ENCODE measurements at places on chromosomes 6 and 20. TPM values are rescaled to one million over a fixed set of nuclear protein-coding genes. Genes with fewer than 3 reads are reported as not detected.

DNA sequence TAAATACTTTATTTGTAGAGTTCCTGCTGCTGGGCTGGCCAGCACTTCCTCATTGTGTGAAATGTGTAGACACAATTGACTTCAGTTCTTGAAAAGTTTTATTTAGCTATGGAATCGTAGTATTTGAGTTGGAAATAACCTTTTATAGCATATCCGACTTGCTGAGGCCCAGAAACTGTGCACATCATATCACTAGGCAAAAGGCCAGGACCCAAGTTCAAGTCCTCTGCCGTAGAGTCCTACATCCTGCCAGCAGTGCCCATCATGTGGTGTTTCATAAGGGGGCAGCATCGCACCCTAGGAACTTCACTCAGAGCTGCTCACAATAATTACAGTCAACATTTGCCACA lies 207.7 kb upstream of the SNX9 start:
- DNase-seq, result no peak

- DNase-seq, result no peak
Measured at GRCh38 chr20:57682184-57683101, 27.4 kb downstream of the PMEPA1 start.

- no peak for DNase-seq
Measured at GRCh38 chr20:11143481-11143880, 469.7 kb upstream of the JAG1 start.

DNA sequence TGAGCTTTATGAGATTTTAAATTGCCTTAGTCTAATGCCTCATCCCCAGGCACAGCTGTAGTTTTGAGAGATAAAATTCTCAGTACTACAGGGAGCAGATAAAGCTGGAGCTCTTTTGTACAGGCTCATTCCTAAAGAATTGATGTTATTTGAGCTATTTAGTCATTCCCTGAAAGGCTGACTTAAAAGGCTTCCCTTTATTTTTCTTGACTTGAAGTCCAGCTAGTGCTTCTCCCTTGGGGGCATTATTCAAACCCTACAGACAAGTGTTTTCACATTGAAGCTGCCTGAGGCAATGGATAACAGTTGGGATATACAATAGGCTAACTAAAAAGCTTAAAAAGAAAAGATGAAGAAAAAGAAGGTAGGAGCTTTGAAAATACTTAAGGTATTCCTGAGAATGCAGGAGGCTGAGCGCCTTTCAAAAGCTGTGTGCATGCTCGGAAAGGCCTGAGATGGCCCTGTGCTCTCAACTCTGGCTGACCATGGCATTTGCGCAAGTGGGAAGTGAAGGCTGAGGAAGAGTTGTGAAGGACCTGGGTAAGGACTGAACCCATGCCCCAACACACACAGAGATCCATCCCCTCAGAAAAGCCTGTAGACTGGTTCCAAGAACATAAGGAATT lies 315.1 kb downstream of the SMOC2 start:
- no peak for DNase-seq

GRCh38 chr6:17415321-17415720 lies 21.9 kb downstream of the CAP2 start:
- no peak for DNase-seq

Gene BMP6
- total RNA-seq, result 0.72 TPM

- DNase-seq, result peak; percentile 13
Measured at GRCh38 chr6:23446469-23446967, 679.5 kb upstream of the NRSN1 start.

DNA sequence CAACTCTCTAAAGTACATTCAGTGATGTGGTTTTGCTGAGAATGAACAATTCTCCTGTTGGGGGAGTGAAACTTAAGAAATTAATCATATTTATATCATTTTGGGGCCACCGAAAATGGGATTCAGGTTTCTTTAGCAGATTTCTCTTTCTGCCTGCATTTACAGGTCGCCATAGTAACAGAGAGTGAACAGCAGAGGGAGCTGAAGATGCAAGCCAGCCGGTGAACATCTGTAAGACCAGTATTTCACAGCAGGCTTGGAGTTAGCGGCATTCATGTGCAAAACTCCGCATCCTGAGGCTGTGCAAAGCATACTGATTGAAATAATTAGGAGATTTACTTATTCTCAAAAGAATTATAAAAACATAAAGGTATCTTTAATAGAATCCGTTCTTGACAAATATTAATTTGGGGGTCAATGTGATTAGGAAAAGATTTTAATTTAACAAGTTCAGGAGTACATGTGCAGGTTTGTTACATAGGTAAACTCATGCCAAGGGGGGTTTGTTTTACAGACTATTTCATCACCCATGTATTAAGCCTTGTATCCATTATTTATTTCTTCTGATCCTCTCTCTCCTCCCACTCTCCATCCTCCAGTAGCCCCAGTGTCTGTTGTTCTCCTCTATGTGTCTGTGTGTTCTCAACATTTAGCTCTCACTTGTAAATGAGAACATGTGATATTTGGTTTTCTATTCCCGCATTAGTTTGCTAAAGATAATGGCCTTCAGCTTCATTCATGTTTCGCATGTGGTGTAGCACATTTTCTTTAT lies 17.8 kb upstream of the HSF2 start:
- DNase-seq, result no peak

DNA sequence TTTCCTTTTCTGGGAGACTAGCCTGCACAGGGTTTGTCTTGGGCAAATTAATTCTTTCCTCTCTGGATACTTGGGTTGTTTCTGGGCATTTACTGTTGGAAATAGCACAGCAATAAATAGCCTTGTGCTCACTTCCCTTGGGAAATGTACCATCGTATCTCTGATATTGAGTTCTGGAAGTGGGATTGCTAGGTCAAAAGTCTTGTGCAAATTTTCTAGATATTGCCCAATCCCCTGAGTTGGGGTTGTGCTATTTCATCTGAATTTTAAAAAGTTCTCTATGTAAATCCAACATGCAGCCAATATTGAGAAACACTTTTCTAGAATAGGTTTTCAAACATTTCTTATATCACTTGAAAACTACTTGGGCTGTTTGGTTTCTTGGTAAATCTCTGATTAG lies 64.0 kb upstream of the ELOVL5 start:
- no peak for DNase-seq

Gene TCFL5
- 13.0 TPM for total RNA-seq

GRCh38 chr6:44221291-44221960 lies 2.0 kb upstream of the SLC29A1 start:
- DNase-seq, result peak; percentile 99

Gene POU3F2
- total RNA-seq, result not detected

DNA sequence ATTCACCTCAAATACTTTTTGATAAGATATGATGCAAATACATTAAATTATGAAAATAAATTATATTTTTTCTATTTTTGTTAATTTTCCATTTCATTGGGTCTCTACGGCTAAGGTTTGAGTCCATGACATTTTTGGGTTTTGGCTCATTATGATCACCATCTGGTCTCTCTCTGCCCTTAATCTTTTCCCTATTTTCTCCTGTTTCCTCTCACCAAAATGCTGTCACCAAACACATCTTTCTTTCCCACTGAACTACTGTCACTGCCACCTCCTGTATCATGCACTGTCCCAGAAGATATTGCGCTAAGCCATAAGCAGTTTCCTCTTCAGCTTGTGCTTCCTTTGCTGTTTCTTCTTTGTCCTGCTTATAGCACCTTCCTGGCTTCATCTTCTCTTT lies 42.0 kb upstream of the OGFRL1 start:
- no peak for DNase-seq

- no peak for DNase-seq
Measured at GRCh38 chr6:108793516-108794251, 54.5 kb upstream of the ARMC2 start.

Gene MLN
- not detected for total RNA-seq

Gene LPIN3
- total RNA-seq, result 10.3 TPM

- no peak for DNase-seq
Measured at GRCh38 chr20:19099596-19100545, 112.6 kb upstream of the SLC24A3 start.

Gene HSPA1L
- total RNA-seq, result 0.29 TPM

GRCh38 chr20:19701429-19701828 lies 56.6 kb upstream of the RIN2 start:
- DNase-seq, result no peak

DNA sequence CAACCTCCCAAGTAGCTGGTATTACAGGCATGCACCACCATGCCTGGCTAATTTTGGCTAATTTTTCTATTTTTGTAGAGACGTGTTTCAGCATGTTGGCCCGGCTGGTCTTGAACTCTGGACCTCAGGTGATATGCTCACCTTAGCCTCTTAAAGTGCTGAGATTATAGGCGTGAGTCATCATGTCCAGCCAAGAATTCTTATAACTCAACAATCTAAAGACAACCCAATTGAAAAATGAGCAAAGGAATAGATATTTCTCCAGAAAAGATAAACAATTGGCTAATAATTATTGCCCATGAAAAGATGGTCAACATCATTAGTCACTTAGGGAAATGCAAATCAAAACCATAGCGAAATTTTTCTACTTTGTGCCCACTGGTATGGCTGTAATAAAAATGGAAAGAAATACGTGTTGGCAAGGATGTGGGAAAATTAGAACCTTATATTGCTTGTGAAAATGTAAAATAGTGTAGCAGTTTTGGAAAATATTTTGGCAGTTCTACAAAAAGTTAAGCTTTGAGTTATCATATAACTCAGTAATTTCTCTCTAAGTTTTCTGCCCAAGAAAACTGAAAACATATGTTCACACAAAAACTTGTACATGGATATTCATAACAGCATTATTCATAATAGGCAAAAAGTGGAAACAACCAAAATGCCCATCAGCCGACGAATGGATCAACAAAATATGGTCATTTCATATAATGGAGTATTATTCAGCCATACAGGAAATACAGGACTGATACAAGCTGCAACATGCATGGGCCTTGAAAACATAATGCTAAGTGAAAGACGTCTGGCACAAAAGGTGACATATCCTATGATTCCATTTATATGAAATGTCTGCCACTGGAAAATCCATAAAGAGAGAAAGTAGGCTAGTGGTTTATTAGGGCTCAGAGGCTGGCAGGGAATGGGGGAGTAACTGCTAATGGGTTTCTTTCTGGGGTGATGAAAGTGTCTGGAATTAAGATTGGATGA lies 87.8 kb downstream of the UTRN start:
- no peak for DNase-seq

Gene CD109
- 93.4 TPM for total RNA-seq

- DNase-seq, result no peak
Measured at GRCh38 chr6:84119277-84119676, 85.7 kb downstream of the MRAP2 start.

DNA sequence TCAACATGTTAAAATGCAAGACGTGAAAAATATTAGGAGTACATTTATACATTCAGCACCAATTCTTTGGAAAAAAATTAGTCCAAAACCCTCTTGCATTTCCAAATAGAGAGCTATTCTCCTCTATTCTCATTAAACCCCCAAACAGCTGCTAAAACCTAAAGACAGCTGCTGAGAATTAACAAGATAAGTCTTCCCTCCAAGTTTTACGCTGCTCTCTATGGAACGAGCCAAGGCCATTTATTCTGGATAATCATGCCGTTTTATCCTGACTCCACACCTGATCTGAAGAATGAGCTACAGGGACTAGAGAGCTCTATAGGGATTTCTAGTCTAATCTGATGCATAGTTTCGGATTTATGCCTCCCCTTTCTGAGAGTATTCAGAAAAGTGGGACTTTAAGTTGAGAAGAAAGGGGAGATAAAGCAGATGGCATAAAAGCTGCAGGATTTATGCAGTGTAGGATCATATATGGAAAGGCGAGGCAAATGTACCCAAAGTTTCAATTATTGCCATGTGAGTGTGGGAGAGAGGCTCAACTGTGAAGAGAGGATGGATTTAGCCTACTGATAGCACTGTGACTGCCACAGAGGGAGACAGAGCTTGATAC lies 64.7 kb upstream of the HS3ST5 start:
- no peak for DNase-seq

- no peak for DNase-seq
Measured at GRCh38 chr20:62345681-62346370, 21.3 kb downstream of the LAMA5 start.

Gene NMBR
- not detected for total RNA-seq

Gene HFE
- total RNA-seq, result 15.9 TPM

Gene NXT1
- 12.7 TPM for total RNA-seq

GRCh38 chr6:138973466-138974153 lies 14.4 kb downstream of the REPS1 start:
- peak; percentile 54 for DNase-seq

Gene PRKN
- 2.9 TPM for total RNA-seq

- no peak for DNase-seq
Measured at GRCh38 chr20:17860301-17861197, 108.0 kb downstream of the SNX5 start.

GRCh38 chr6:140071601-140072062 lies 697.2 kb upstream of the CITED2 start:
- DNase-seq, result peak; percentile 39

- DNase-seq, result no peak
Measured at GRCh38 chr6:73030257-73030656, 195.0 kb downstream of the KHDC1L start.

- no peak for DNase-seq
Measured at GRCh38 chr6:20789162-20789561, 254.9 kb downstream of the CDKAL1 start.

GRCh38 chr20:709423-709822 lies 33.8 kb upstream of the SCRT2 start:
- DNase-seq, result peak; percentile 85

Gene AVP
- not detected for total RNA-seq

DNA sequence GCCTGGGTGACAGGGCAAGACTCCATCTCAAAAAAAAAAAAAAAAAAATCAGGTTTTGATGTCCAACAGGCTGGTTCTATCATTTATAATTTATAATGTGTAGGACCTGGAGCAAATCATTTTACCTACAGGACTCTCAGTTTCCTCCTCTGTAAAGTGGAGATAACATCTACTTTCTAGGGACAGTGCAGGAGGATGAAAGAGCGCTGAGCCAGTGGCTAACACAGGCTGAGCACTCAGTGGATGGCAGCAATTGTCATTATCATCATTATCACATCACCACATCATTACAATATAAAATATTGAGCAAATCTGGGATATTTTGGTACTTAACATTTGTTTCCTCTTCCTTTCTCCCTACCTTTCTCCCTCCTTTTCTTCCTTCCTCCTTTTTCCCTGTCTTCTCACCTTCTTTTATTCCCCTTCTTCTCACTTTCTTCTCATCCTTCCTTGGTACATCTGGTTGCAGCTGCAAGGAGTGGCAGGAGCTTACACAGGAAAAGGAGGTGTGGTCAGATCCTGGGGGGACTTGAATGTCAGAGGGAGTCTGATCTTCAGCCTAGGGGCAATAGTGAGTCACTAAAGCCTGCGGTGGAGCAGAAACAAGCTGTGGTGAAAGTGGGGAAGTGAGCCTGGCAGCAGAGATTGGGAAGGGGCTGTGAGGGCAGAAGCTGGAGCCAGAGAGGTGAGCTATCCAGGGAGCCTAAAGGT lies 24.6 kb upstream of the CTNNBL1 start:
- DNase-seq, result no peak

Gene CCN5
- 520 TPM for total RNA-seq

GRCh38 chr20:17565169-17565845 lies 4.6 kb upstream of the DSTN start:
- no peak for DNase-seq

Gene SLC35D3
- total RNA-seq, result not detected

- no peak for DNase-seq
Measured at GRCh38 chr6:156978948-156979347, 201.8 kb downstream of the ARID1B start.

Gene RIMS1
- 8.3 TPM for total RNA-seq
